ENCODE measurements at places on chromosomes 16 and 17.

GRCh38 chr17:7893187-7893880 lies 4.7 kb downstream of the CHD3 start:
- no peak for DNase-seq

GRCh38 chr17:57455063-57455914 lies 199.0 kb downstream of the MSI2 start:
- DNase-seq = no peak

DNA sequence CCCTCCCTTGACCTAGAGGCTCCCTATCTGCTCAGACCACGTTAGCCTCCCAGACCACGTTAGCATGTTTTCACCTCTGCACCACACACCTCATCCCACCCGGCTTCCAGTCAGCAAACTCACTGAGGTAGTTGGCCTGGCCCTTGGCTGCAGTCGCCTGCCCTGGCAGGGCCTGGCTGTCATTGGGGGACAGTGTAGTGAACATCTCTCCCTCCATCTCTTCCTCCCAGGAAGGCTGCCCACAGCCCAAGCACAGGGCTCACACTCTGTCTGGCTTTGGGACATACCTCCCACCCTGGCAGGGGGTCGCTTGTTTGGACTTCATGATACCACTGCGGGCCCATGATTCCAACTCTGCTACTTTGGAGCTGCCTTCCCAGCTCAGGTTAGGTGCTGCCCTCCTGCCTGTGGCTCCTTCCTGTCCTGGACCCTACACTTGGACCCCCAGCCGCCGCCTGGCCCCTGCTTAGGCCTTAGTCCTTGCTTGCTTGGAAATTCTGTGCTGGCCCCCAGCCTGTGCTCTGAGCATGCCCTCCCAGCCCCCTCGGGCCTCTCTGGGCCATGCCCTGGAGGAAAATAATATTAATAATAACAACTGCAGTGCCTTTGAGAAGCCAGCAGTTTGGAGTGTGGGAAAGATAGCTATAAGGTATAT lies 167.7 kb downstream of the COPRS start:
- no peak for DNase-seq

DNA sequence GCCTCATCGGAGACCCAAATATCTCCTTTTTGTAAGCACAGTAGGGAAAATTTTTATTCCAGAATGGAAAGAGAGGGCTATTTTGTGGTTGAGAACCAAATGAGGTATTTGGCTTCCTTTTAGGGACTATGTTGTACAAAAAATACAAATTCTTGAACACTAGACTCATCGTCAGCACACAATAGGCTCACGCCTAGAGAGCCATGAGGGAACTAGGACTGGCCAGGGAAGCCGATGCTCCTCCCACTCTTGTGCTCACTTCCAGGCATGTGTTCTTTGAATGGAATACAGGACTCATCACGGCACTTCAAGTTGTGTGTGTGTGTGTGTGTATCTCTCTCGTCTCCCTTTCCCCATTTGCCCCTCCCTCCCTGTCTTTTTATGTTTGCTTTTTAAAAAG lies 17.8 kb upstream of the BLMH start:
- no peak for DNase-seq
